CD4-positive, alpha-beta T cell (primary cell): ENCODE measurements at places on chromosomes 1 and 21.

DNA sequence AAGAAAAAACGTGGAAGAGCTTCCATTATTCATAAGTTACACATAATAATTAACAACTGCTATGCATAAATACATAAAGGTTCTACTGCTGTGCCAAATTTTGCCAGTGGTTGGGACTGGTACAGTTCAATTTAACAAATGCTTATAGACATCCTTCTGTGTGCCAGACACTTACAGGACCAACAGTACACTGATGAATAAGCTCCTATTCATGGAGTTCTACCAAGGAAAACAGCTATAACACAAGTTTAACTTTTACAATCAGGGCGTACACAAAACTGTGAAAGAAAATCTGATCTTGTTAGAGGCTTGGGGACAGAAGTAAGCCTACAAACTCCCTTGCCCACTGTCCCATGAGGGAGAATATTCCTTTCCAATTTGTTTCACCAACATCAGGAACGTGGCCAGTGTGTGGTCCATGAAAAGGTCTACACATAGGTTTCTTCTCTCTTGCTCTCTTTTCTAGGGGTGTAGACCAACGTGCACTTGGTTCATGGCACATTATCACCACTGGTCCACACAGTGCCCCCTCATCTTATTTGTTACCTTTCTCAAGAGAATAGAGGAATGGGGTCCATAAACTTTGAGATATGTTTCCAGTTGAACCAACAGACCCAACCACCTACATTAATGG lies 10.1 kb downstream of the NRIP1 start:
- H3K4me1 ChIP-seq = peaks cover 18% of the 10 kb centered on the region
- H3K4me3 ChIP-seq = no peak overlapping the region
- H3K27ac ChIP-seq = no peak overlapping the region
- no peaks in the 10 kb centered on the region for H3K36me3 ChIP-seq

DNA sequence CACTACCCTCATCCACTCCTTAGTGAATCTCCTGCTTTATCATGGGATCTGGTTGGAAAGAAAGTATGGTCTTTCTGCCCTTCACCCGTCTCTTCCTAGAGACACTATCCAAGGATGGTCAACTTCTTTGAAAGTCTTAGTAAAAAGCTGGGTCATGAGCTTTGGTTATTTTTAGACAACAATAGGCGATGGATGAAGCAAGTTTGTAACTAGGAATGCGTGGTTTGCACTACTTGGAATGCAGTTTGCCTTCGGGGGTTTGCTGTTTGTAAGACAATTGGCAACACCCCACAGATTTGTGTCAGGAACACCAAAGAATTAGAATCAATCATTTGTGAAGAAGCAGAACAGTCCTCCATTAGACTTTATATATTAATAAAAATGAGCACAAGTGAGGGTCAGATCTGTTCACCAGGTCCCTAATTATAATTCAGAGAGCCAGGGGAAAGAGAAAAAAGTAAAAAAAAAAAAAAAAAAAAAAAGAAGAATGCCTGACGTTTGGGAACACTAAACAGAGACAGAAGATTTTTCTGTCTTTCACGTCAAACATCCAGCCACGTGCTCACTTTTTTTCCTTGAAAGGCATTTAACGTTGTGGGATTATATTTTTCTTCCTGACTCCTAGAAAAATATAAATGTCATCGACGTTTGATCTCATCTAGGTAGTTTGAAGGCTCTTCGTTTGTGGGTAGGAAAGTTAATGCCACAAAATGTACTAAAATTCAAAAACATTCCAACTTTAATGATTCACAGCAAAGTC lies 60.7 kb upstream of the BTG3 start:
- no peaks in the 10 kb centered on the region for H3K36me3 ChIP-seq
- no peaks in the 10 kb centered on the region for H3K4me1 ChIP-seq
- no peak for DNase-seq
- H3K27me3 ChIP-seq = no peaks in the 10 kb centered on the region

DNA sequence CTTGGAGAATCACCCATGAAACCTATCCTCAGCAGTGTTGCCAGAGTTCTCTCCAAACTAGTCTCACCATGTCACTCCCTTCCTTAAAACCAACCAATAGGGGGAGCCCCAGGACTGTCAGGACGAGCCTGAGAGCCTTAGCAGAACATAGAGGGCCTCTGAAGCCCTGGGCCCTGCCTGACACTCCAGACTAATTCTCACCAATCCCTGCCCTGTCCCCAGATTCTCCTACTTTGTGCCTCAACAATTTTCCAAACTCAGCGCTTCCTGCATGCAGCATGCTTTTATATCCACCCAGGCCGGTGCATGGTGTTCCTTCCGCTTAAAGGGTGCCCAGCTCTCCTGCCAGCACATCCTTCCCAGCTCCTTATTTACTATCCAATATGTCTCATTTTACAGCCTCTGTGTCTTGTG lies 42.7 kb downstream of the HSD3B1 start:
- no peak overlapping the region for H3K27ac ChIP-seq
- H3K36me3 ChIP-seq = no peaks in the 10 kb centered on the region
- DNase-seq = peak; percentile 38
- H3K4me1 ChIP-seq = no peaks in the 10 kb centered on the region

DNA sequence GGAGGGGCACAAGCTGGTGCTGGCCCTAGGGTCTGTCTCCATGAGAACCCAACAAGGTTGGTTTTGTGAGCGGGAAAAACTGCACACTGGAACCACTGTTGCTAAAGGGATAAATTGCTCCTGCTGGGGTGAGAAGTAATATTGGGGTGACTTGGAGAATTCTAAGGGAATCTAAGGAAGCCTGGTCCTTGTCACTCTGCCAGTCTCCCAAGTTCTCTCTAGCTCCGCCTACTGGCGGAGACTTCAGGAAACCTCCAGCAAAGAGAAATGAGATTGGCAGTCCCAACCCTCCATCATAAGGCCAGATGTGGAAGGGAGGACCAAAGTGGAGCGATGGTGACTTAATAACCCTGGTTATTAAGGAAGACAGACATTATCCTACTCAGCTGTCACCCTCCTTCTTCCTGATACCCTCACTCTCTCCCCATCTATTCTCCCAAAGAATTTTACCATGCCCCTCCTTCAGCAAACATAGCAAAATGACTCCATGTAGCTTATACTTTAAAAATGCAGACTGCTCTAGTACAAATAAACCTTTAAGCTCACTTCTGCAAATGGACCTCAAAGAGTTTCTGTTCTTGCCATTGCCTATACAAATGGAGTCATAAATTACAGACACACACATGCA lies 2.7 kb downstream of the LCE1F start:
- no peaks in the 10 kb centered on the region for H3K4me1 ChIP-seq
- H3K36me3 ChIP-seq = no peaks in the 10 kb centered on the region
- no peak overlapping the region for H3K27ac ChIP-seq

- no peak overlapping the region for H3K27ac ChIP-seq
- H3K36me3 ChIP-seq = no peaks in the 10 kb centered on the region
- peaks cover 6% of the 10 kb centered on the region for H3K4me1 ChIP-seq
These were observed 130.4 kb downstream of the KCNN3 start for GRCh38 chr1:154739654-154740053.

DNA sequence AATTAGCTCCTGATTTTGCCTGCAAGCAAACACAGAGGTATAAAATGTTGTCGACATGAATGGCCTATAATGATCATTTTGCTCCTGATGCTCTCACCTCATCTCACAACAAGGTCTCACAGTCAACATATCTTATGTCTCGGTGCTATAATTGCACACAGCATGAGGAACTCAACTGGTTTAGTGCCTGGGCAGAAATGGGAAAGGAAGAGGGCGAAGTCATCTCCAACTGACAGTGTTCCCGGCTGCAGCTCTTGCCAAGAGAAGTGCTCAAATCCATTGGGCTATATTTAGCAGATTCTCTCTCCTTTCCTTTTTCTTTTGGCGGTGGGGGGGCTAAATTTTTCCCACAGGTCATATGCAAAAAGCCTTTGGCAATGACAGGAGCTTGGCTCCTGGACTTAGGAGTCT lies 53.0 kb downstream of the SLC45A1 start:
- no peaks in the 10 kb centered on the region for H3K27me3 ChIP-seq
- no peak overlapping the region for H3K4me3 ChIP-seq
- peaks cover 45% of the 10 kb centered on the region for H3K4me1 ChIP-seq
- H3K36me3 ChIP-seq = peaks cover 56% of the 10 kb centered on the region
- no peak for DNase-seq

DNA sequence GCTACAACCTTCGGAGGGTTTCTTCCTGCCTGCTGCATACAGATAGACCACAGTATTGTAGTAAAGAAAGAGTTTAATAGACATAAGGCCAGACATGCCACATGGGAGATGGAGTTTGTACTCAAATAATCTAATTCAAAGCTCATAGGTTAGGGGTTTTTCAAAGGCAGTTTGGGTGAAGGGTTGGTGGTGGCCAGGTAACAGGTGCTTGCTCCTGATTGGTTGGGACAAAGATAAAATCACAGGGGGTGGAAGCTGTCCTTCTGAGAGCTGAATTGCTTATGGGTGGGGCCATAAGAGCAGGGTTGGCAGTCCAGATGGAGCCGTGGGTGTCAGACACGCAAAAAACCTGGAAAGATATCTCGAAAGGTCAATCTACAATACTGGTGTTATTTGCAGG lies 92.3 kb upstream of the ETV3 start:
- H3K36me3 ChIP-seq = no peaks in the 10 kb centered on the region
- DNase-seq = no peak
- no peak overlapping the region for H3K27ac ChIP-seq
- H3K4me3 ChIP-seq = no peak overlapping the region

- no peak overlapping the region for H3K4me3 ChIP-seq
- no peak for DNase-seq
- H3K27me3 ChIP-seq = no peaks in the 10 kb centered on the region
- H3K27ac ChIP-seq = no peak overlapping the region
- no peaks in the 10 kb centered on the region for H3K4me1 ChIP-seq
These were observed 117.1 kb downstream of the DSCAM start for GRCh38 chr21:40729761-40730425.

DNA sequence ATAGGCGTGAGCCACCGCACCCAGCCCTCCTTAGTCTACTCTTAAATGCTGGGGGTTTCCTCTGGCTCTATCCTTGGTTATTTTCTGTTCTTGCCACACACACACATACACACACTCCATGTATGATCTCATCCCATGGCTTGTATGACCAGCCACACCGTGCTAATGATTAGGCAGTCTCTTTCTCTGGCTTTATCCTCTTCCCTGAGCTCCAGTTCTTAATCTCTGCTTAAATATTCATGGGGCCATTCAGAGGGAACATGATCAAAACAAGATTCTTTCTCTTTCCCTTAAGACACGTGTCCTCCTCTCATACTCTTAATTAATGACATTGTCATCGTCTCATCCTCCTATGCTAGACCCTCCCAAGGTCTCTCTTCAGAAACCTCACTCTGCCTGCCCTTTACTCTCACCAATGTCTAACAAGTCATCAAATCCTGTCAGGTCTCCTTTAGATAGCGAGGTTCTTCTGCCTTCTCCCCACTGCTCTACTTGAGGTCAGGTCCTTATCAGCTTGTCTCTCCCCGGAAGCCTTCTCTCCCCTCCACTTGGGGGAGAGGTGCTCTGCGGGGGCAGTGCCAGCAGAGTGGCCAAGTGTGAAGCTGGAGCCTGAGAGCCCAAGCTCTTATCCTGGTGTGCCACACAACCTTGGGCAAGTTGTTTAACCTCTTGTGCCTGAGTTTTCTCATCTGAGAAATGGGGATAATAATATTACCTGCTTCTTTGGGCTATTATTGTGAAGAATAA lies 83.0 kb upstream of the GNG12 start:
- H3K4me3 ChIP-seq = no peak overlapping the region
- DNase-seq = no peak
- H3K27me3 ChIP-seq = no peaks in the 10 kb centered on the region
- no peaks in the 10 kb centered on the region for H3K4me1 ChIP-seq
- no peaks in the 10 kb centered on the region for H3K36me3 ChIP-seq

DNA sequence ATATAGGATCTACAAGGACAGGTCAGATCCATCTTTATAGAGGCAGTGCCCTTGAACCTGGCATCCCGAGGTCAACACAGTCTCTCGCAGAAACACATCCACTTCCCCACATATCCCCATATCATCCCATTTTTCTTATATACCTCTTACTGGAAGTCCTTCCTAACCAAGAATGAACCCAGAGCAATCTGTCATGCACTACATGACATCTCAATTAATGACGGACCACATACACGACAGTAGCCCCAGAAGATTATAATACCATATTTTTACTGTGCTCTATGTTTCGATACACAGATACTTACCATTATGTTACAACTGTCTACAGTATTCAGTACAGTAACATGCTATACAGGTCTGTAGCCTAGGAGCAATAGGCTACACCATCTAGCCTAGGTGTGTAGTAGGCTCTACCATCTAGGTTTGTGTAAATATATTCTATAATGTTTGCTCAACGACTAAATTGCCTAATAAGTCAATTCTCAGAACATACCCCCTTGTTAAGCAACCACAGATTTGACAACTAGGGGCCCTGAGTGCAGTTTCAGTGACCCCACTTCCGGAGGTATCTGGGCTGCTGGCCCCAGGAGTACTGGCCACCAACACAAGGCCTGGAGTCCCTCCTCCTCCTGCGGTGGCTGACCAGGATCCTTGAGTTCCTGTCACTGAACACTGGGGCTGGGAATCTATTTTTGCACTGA lies 28.1 kb downstream of the PTPN14 start:
- peaks cover 2% of the 10 kb centered on the region for H3K27me3 ChIP-seq
- no peak overlapping the region for H3K27ac ChIP-seq
- H3K36me3 ChIP-seq = no peaks in the 10 kb centered on the region
- no peaks in the 10 kb centered on the region for H3K4me1 ChIP-seq
- DNase-seq = no peak

GRCh38 chr1:27388337-27389005 lies 4.0 kb upstream of the GPR3 start:
- no peaks in the 10 kb centered on the region for H3K36me3 ChIP-seq
- H3K4me1 ChIP-seq = peaks cover 28% of the 10 kb centered on the region
- no peak overlapping the region for H3K4me3 ChIP-seq
- peak; percentile 70 for DNase-seq
- H3K27me3 ChIP-seq = no peaks in the 10 kb centered on the region

- no peaks in the 10 kb centered on the region for H3K27me3 ChIP-seq
- H3K4me3 ChIP-seq = no peak overlapping the region
- no peaks in the 10 kb centered on the region for H3K4me1 ChIP-seq
- no peaks in the 10 kb centered on the region for H3K36me3 ChIP-seq
- no peak for DNase-seq
These were observed 1218.4 kb upstream of the TMPRSS15 start for GRCh38 chr21:19621837-19622496.

DNA sequence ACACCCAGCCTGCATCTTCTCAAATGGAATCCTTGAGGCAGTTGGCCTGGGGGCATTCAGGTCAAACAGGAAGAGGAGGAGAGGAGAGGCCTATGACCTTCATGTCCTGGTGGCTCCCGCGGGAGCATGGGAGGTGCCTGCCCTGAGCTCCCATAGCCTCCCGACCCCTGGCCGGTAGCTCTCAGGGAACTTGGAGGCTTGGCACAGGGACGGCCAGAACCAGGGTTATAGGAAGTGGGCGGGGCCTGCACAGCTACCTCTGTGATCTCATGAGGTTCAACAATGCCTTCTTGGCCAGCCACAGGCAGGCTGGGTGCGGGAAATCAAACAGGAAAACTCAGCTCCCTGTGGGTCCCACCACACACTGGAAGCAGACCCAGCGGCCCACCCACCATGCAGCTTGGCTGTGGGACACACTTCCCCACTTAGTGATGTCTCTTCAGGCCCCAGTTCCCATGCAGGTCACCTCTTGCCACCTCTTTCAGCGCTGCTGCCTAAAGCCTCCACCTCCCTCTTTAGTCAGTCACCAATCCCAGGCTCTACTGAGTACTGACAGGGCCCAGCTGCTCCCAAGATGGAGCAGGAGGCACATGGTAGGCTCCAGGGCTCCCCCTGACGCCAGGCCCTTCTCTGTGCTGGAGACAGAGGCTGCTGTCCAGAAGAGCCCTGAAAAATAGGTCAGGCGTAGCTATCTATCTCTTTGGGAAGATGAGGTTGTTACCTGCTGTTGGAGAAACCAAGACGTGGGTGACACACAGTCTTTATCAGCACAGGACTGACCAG lies at the start of gene SLFNL1:
Gene SLFNL1, minus strand, starts transcription at position 200 of the 783 bp plus-strand sequence. CDS start 1,065 bp downstream, outside the sequence.
- no peak for DNase-seq
- H3K4me3 ChIP-seq = no peak within 1 kb of the TSS
- no peak within 1 kb of the TSS for H3K27ac ChIP-seq
